ENCODE measurements at places on chromosomes 6 and 20.

DNA sequence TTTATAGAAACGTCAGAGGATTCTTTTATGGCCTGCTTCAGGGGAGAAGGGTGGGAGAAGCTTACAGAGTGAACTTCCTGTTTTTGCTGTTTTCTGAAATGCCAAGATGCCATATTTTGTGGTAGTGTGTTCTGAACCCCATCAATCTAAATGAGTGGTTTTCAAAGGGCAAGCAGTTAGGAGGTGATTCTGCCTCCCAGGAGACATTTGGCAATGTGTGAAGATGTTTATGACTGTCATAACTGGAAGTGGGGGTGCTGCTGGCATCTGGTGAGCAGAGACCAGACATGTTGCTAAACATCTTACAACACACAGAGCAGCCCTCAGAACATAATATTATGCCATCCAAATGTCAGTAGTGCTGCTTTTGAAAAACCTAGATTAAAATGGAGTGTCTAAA lies 6.0 kb upstream of the PRL start:
- no peak for DNase-seq

GRCh38 chr20:19855416-19855815 lies 97.4 kb downstream of the RIN2 start:
- no peak for DNase-seq

DNA sequence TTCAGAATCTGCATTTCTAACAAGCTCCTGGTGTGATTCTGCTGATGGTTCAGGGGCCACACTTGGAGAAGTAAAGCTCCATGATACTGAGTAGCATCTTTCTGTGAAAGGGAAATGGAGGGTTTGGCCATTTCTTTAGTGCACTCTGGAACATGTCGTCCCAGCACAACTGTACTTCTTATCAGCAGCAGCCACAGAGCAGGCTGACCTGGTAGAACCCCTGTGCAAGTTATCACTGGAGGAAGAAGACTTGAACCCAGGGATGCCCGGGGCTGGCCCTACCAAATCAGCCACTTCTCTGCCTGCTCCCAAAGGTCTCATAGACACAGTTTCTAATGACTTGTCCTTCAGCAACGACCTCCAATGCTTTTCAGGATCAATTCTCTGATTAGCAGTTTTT lies 354.7 kb upstream of the PLCB4 start:
- no peak for DNase-seq

DNA sequence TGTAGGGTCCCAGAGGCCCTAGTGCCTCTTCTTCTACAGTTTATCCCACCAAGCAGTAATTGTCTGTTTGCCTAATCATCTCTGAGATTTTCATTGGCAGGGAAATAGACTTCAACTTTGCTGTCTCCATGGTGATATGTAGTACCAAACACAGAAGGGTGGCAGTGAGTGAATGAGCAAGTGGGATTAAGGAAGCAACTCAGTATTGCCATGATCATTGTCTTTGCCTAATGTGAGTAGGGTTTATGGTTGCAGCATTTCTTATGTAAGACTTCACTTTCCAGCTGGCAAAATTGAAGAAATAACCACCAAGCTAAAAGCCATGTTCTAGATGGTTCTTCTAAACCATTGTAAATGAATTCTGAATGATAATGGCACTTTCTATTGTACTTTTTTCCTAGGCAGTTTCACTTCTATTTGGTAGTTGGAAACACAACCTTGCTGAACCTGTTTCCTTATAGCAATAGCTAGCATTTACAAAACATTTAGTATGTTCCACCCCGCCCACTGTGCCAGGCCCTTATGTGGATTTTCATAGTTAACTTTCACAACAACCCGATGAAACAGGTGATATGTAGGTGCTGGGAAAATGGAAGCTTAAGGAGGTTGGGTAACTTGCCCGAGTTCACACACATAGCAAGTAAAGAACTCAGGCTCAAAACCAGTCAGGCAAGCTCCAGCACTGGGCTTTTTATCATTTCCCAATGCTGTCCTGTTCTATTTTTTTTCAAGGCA lies 32.0 kb downstream of the ZC2HC1B start:
- no peak for DNase-seq

DNA sequence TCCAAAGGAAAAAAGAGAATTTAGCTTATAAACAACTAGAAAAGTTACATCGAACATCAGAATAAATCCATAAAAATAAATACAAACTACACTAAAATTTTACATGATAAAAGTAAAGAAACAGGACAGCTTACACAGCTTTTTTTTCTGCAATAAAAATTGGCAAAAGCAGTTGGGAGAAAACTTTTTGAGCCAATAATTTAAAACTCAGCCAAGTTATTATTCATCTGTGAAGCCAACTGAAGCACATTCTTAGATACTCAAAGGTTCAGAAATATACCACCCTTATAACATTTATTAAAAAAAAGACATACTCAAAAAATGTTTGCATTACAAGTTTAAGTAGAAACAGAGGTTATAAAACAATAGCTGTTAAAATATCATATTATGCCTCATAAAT lies 23.7 kb upstream of the RSPO3 start:
- DNase-seq = no peak

GRCh38 chr6:148518511-148519156 lies 176.0 kb downstream of the SASH1 start:
- DNase-seq = no peak

GRCh38 chr6:73451223-73452106 lies 632 bp downstream of the CGAS start:
- peak; percentile 10 for DNase-seq

Data from stimulated activated CD4-positive, alpha-beta T cell treated with anti-CD3 and anti-CD28 coated beads, Interleukin-15, amount 100 ng/mL, for 48 hours (primary cell).